Tongue (tissue), 3 donors: ENCODE measurements at places on chromosomes 4 and X. TPM values are rescaled to one million over a fixed set of nuclear protein-coding genes. Genes with fewer than 3 reads are reported as not detected.

- DNase-seq: no peak
Observed at GRCh38 chr4:95105112-95105511, 347.4 kb downstream of the BMPR1B start.

The SYN1 gene
- total RNA-seq: 0.41 TPM

DNA sequence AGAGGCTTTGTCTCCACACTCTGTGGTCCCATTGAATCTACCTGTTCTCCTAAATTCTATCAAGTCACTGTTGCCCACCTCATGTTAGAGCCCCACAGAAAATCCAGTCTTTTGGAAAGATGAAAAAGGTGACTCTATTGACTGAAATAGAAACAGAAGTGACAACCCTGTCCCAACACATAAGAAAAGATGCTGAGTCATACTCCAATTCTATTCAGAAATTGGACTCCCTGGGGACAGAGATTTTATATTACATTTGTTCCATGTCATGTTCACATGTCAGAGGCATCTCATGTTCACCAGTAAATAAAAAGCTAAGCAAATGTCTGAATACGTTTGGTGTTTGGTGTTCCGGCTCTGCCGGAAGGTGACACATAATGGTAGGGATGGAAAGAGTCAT is 2.9 kb upstream of the GRPR start:
- no peak for DNase-seq

DNA sequence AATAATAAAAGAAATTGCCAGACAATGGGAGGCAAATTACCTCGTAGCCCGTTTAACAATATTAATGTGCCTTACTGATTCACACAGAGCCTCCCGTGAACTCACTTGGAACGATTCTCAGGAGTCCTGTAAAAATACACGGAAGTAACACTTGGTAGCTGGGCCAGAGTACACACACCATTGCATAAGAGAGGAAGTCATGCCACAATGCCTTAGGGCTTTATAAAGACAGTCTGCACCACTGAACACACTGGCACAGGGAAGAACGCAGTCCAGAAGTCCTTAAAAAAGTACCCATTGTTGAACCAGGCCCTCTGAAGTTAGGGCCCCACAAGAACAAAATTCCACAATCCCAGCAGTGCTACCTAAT is 15.1 kb downstream of the SLC2A9 start:
- DNase-seq: no peak

GRCh38 chrX:31421441-31421840 is 349.6 kb upstream of the FTHL17 start:
- DNase-seq: no peak

- no peak for DNase-seq
Observed at GRCh38 chrX:41348551-41348950, 14.6 kb downstream of the DDX3X start.

The REELD1 gene
- not detected for total RNA-seq

DNA sequence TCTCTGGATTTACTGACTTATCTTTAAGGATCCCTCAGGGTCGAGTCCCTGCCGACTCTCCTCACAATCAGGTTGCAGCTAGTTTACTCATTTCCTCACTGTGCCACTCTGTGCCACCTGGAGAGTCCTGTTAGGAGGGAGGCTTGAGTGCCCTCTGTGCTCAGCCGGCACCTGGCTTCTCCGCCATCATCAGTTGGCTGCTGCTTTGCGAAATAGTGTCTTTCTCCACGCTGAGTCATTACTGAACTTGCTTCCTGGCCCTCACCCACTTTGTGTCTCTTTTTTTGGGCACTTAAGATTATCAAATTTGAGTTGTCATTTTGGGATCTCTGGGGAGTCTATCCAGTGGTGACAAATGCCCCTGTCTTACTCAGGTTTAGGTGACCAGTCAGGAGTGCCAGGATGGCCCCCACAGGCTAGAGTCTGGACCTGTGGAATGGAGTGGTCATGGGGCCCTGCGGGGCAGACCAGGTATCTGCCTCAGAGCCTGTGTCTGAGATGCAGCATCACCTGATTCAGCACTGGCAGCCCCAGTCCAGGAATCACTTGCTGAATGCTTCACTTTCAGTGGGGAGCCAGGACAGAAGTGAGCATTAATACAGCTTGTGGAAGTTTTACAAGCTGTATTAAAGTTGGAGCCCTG is 37.7 kb downstream of the JADE1 start:
- no peak for DNase-seq

The CXCL1 gene
- 2.1 TPM for total RNA-seq

The XAGE2 gene
- total RNA-seq: not detected

DNA sequence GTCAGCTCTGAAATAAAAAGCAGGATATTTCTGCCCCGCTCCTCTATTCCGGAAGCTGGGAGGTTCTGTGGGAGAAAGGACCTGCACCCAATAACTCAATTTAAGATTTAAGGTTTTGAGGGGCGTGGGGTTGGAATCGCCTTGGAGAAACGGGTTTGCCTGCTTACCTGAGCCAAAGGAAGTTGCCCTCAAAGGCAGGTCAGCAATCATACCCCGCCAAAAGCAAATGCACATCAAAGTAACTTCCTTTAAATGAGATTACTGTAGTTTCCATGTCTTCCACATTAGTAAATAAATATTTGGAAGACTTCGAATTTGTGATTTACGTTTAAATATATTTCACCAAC is 978 bp upstream of the HS3ST1 start:
- no peak for DNase-seq

GRCh38 chr4:149746276-149746675 is 69.4 kb downstream of the IQCM start:
- DNase-seq: no peak

The CXorf49 gene
- not detected for total RNA-seq

The DACH2 gene
- 0.72 TPM for total RNA-seq

DNA sequence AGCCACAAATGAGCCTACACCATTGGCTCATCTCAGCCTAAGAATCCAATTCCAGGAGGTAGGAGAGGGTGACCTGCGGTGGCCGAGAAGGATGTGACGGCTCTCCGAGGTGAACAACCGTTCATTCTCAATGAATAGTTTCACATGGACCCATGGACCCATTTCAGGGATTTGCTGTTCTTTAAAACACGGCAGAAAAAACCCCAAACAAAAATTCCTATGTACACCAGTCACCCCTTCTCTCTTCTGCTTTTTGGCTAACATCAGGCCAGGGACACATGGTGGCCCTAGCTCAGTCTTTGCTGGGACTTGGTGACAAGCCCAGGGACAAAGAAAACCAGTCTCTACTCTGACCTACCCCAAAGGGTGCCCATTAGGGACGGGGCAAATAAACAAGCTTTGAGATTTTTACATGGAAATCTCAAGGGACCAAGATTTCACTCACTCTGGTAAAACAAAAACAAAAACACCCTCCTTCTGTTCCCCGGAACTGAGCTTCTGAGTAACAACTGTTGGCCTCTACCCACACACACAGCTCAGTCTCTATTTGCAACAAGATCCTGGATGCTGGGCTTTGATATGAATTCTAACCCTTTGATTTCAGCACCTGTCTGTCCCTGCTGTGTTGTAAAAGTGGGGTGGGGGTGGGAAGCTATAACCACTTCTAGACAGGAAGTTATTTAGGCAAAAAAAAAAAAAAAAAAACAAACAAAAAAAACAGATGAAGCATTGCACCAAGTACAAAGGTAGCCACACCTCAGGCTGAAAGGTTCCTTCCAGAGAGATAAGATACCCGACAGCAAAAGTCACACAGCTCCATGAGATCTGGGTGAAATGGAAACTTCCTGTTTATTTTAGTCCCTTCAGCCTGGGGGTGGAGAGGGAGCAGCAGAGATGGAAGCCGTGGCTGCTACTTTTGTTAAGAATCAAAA is 49.0 kb downstream of the DDX3X start:
- no peak for DNase-seq

The NHS gene
- total RNA-seq: 3.5 TPM

GRCh38 chrX:85024044-85024443 is 20.4 kb downstream of the APOOL start:
- DNase-seq: no peak

The WDR1 gene
- 174 TPM for total RNA-seq

GRCh38 chr4:6263526-6264224 is 6.0 kb upstream of the WFS1 start:
- no peak for DNase-seq

- no peak for DNase-seq
Observed at GRCh38 chr4:36835246-36835645, 409.3 kb upstream of the NWD2 start.

The JCHAIN gene
- 1.0 TPM for total RNA-seq

DNA sequence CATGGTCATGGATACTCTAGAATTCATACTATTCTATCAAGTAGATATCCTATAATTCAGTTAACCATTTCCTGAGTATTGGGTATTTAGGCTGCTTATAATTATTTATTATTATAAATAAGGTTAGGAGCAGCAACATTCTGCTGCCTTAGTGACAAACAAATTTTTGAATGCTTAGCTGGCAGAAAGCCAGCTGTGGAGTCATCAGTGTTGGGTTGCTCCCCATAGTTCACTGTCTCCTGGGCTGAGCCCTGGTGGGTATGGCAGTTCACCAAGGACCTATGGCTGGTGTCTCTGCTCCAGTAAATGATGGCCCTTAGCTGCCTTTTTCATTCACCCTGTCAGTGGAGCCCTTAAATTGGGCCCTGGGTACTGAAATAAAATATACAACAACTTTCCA is 61.8 kb downstream of the SMARCA5 start:
- DNase-seq: no peak

GRCh38 chr4:3431446-3431993 is 10.2 kb upstream of the HGFAC start:
- no peak for DNase-seq

GRCh38 chr4:158995040-158995439 is 107.8 kb upstream of the RAPGEF2 start:
- DNase-seq: no peak

GRCh38 chrX:83422836-83423235 is 85.3 kb upstream of the POU3F4 start:
- DNase-seq: no peak

The EDA gene
- 21.2 TPM for total RNA-seq

GRCh38 chr4:1960170-1960825 is 48.5 kb downstream of the NELFA start:
- DNase-seq: no peak

DNA sequence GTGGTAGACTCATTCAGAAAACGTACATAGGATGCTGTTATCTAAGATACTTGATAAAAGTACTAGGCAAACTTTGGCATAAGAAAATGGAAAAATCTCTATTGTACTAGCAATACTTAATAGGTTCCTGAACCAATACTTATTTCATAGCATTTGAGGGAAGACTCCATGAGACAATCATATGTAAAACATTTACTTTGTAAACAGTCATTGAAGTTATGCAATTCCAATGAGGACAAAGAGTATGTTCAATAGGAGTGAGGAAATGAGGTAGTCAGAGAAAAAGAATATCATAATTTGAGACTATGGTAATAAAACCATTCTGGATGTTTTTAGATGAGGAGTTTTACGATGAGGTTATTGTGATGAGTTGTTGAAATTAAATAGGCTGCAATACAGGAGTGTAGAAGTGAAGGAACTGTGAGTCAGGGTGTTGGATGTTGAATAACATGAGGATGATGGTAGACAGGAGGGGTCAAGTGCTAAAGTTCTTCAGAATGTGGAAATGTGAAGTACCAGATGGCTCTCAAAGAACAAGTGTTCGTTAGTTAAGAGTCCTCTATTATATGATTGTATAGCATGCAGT is 397.9 kb downstream of the PPP3CA start:
- DNase-seq: no peak

The BANK1 gene
- 1.1 TPM for total RNA-seq

DNA sequence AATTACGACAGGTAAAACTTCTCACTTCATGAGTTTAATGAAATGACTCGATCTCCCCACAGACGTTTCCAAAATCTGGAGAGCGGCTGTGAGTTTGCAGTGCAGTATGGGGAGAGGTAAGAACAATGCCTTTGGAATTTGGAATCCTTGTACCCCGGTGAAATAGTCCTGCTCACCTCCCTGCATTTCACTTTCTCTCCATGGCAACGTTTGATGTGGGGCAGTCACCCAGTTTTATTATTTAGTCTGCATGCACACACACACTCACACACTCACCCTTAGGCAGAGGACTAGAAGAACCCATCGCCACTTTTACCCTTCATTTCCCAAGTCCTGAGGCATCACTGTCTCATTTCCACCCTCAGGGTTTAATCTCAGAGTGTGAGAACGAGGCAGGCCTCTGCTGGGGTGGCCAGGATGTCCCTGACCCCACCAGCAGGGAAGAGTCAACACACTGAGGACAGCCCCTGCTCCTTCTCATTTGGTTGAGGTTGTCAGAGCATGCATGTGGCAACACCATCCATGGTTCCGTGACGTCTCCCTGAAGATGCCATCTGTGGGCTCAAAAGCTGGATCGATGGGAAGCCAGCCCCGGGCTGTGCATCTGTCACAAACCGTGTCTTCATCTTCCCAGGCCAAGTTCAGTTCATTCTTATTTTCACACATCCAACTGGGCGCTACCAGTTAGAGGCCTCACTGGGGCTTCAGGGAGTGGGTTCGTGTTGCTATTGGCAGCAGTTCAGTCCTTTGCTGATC is 119.8 kb upstream of the TRIM2 start:
- DNase-seq: no peak

DNA sequence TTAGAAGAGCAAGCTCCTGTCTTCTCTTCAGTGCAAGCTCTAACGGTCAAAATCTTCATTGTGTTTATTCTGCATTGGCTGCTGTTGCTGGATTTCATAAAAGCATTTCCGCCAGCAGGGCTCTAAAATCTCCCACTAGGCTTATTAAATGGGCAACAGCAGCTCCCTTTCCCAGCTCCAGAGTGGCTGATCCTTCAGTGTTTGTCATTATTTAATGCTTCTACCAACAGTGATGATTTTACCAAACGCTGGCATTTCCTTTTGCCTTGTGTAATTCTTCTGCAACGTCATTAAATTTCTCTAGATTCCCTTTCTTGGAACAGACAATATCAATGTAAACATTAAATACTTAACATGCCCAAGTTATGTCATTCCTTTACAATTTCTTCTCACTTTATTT is 20.1 kb downstream of the SLC7A11 start:
- DNase-seq: peak; percentile 49

DNA sequence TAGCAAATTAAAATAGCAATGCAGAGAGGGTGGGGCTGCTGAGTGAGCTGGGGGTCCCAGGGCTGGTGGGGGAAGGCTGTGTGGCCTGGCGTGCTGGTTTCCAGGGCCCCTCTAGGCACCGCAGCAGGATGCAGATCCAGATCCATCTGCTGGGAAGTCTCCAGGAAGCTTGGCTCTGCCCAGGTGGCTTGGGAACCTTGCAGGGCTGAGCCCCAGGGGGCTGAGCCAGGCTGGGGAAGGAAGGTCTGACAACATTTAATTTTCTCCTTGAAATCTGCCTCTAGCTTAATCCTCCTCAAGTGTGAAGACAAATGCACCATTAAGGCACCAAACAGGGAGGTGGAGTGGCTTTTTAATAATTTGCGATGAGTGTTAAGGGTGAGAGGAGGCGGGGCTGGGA is 31.7 kb downstream of the SORCS2 start:
- no peak for DNase-seq

- DNase-seq: no peak
Observed at GRCh38 chr4:183636503-183636902, 22.5 kb downstream of the RWDD4 start.

The CXCL5 gene
- 0.72 TPM for total RNA-seq
